ENCODE measurements at places on chromosomes 6 and 20. TPM values are rescaled to one million over a fixed set of nuclear protein-coding genes. Genes with fewer than 3 reads are reported as not detected.
A peak's percentile ranks its signal among the peaks of the same experiment; 100 is the strongest.

GRCh38 chr6:143090314-143091044 is 29.8 kb downstream of the AIG1 start:
- no peak for DNase-seq

GRCh38 chr6:144411531-144412165 is 126.5 kb downstream of the UTRN start:
- peak; percentile 40 for DNase-seq

GRCh38 chr20:43653966-43654365 is 12.9 kb upstream of the MYBL2 start:
- no peak for DNase-seq

DNA sequence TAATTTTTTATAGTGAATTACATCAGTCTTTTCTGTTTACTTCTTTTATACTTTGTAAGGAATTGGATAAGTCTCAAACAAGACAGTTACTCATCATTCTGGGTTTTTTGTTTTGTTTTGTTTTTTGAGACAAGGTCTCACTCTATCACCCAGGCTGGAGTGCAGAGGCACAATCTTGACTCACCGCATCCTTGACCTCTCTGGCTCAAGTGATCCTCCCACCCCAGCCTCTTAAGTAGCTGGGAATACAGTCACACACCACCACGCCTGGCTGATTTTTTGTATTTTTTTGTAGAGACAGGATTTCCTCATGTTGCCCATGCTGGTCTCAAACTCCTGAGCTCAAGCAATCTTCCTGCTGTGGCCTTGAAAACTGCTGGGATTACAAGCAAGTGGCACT is 524.3 kb downstream of the EYS start:
- DNase-seq = peak; percentile 83

DNA sequence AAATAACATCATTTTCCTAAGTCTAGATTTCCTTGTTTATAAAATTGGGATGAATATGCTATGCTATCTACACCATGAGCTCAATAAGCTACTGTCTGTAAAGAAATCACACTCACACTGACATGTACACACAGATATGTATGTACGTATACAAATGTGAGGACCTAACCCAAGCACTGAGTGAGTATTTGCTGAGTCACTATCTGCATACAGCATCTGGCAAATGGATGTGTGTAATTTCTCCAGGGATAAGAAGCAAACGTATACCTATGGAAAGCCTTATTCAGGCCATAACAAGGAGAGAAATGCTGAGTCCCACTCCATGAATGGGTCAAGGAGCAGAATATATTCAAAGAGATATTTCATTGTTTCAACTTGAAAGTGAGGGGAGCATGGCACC is 153.9 kb downstream of the LPA start:
- DNase-seq = peak; percentile 14

- DNase-seq = peak; percentile 69
Observed at GRCh38 chr20:32674362-32674789, 635 bp upstream of the C20orf203 start.

GRCh38 chr6:170137911-170138910 is 152.7 kb downstream of the DLL1 start:
- DNase-seq = no peak

DNA sequence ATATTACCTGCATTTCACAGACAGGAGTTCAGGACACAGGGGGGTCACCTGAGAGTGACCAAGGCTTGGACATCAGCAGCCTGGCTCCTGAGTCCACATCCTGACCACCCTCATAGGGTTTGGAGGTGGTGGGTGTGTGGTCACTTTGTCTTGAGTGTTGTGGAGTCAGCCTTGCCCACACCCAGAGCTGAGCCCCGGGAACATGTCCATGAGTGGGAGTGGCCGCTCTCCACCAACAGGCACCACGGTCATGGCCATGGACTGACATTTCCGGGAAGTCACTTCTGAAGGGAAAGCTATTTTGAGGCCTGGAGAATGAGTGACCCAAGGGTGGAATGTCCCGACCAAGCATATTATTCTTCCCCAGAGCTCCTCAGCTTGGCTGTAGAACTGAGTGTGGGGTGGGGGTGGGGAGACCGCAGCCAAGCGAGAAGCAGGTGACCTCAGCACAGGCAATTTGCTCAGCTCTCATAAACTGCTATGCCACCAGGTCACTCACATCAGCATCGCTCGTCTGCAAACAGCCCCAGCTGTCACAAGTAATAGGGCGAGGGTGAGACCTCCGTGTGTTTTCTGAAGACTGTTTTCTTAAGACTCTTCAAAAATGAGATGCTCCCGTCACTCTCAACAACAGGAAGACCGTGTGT is 348.6 kb upstream of the CDH4 start:
- DNase-seq = no peak

DNA sequence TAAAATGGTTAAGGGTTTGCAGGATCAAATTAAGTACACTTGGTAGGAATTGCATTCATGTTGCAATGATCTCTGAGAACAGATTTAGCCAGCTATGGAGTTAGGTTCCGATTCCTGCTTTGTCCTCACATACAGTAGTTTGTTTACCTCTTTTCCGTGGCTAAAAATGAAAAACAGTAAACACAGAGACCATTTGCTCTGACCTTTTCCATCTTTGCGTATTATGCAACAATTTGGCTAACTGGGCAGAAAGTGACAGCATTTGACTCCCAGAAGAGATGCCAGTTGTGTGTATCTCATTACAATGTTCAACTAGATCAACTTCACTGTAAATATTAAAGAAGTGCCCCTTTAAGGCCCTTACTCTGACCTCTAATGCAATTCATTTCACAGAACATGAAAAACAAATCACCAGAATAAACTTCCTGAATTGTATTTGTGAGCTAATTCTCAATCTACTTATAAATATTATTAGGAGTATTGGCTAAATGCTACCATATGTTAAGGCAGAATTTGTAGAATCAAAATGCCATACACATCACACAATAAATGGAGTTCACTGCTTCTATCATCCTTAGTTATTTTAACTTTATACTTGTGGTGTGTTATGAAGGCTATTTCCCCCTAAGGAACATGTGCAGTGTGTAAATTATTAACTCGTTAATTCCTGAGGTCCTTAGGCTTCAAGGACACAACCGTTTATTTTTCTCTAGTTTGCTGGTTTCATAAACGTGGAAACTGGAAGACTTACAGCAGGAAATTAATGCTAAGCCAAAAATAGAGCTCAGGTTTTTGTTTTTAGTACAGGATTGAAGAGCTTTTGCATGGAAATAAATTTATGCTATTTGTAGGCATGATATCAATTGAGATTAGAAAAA is 380.7 kb upstream of the CITED2 start:
- no peak for DNase-seq

The MCCD1 gene
- not detected for total RNA-seq

The SLC35D3 gene
- total RNA-seq = not detected

The RIMS1 gene
- 0.76 TPM for total RNA-seq

The GSTA3 gene
- 2.4 TPM for total RNA-seq

The CST5 gene
- not detected for total RNA-seq

DNA sequence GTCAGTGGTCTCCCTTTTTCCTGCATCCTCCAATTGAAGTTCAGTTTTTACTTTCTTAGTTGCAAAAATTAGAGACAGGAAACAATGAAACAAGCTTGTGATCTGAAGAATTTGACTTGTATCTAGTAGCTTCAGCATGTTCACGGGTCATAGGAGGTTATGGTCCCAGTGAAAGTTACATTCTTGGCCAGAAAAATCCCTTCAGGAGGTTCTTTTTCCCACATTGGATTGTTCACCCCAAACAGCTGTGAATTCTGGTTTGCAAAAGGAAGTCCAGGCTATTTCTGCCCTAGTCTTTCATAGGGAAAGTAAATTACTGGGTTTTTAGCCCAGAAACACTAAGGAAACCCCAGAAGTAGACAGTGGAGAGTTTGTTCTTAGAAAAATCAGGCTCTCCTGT is 8.1 kb downstream of the ANKS1A start:
- DNase-seq = no peak

GRCh38 chr6:108594640-108595039 is 33.9 kb downstream of the FOXO3 start:
- no peak for DNase-seq

- no peak for DNase-seq
Observed at GRCh38 chr6:138201836-138202235, 16.5 kb downstream of the PBOV1 start.

The DEFB124 gene
- total RNA-seq = not detected

DNA sequence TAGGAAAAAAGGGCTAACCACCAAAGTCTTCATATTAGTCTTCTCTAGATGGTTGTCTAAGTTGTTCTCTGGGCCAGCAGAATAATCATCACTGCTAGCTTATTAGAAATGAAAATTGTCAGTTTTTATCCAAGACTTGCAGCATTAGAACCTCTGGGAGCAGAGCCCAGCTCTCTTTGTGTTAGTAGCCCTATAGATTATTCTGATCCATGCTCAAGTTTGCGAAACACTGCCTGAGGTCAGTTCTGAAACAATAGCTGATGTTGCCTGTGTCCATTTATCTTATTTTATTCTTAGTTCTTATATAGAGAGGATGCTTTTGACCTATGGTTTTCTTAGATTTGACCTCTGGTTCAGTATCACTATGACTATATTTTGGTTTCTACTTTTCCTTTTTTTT is 66.9 kb downstream of the BCKDHB start:
- no peak for DNase-seq

The HLA-DOA gene
- total RNA-seq = not detected

The OR2B6 gene
- 0.27 TPM for total RNA-seq

DNA sequence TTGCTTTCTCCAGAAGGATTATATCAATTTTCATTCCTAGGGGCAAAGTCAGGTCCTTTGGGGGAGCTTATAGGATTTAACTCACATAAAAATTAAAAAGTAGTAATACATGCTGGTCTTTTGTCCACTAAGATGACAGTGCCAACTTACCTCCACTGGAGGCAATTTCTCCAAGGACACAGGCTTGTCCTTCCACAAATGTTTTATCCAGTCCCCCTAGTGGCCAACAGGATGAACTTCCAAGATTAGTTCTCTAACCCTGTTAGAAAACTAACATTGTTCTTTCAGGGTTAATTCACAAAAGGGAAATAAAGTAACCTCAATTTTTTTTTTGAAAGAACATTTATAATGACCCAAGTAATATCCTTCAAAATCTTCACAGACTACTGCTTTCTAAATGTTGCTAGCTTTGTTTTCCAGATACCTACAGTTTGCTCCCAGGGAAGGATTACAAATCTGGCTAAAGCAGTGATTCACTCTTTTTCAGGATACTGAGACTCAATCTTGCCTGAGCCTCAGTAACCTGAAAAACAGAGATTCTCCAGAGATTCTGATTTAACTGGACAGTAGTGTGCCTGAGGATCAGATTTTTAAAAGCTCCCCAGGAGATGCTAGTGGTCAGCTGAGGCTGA is 31.7 kb upstream of the UBR2 start:
- peak; percentile 78 for DNase-seq

The NKX2-4 gene
- total RNA-seq = 1.2 TPM

- no peak for DNase-seq
Observed at GRCh38 chr6:125749865-125750691, 646 bp downstream of the HEY2 start.

GRCh38 chr6:122818866-122819265 is 29.8 kb downstream of the SMPDL3A start:
- no peak for DNase-seq

GRCh38 chr6:82861121-82861520 is 204.5 kb downstream of the UBE3D start:
- peak; percentile 94 for DNase-seq

GRCh38 chr6:12635375-12635774 is 81.2 kb upstream of the PHACTR1 start:
- DNase-seq = no peak

The MLIP gene
- total RNA-seq = not detected

The ENPP1 gene
- 31.3 TPM for total RNA-seq

DNA sequence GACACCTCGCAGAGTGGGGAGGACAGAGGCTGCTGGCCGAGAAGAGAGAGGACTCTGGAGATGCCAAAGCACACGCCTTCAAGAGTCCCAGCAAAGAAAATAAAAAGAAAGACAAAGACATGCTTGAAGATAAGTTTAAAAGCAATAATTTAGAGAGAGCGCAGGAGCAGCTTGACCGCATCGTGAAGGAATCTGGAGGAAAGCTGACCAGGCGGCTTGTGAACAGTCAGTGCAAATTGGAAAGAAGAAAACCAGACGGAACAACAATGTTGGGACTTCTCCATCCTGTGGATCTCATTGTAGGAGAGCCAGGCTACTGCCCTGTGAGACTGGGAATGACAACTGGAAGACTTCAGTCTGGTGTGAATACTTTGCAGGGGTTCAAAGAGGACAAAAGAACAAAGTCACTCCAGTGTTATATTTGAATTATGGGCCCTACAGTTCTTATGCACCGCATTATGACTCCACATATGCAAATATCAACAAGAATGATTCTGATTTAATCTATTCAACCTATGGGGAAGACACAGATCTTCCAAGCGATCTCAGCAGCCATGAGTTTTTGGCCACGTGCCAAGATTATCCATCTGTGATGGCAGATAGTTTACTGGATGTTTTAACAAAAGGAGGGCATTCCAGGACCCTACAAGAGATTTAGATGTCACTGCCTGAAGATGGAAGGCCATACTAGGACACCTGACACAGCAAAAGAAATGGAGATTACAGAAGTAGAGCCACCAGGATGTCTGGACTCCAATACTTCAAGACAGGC is 52.2 kb downstream of the REV3L start:
- DNase-seq = no peak

DNA sequence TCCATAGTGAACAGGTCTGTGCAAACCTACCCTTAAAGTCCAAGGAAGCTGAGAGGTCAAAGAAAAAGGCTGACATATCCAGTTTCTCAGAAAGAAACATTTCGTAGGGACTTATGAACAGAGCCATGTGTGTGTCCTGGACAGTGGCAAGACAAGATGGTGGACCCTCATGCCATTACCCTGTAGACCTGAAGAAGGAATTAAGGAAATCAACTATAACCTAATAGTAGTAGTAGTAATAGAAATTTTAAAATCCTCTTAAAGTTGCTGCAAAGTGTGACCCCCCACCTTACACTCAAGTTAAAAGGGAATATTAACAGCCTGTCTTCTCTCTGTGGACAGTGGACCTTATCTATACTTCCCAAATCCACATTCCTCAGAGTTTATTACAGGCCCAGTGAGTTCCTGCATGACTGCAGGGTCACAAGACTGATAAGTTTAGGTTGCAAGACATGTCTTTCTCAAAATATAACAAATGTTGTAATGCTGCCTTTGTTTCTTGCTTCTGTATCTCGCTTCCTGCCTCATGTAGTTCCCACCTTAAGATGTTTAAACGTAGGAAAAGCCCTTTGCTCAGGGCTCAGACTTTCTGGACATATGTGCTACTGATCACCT is 10.6 kb downstream of the IL22RA2 start:
- no peak for DNase-seq

GRCh38 chr20:59933296-59933848 is at the start of gene SYCP2:
TSS of gene SYCP2 (minus strand) at chr20:59933637. CDS start at chr20:59922413, 11,224 bp downstream.
- DNase-seq = no peak

GRCh38 chr6:138765896-138766655 is 7.5 kb upstream of the CCDC28A start:
- peak; percentile 54 for DNase-seq

The PLA2G7 gene
- 0.57 TPM for total RNA-seq

- no peak for DNase-seq
Observed at GRCh38 chr6:109695468-109695867, 4.4 kb downstream of the FIG4 start.

All from M059J (cell line).